Posterior vena cava (tissue), 2 donors: ENCODE measurements at places on chromosomes 4 and X. TPM values are rescaled to one million over a fixed set of nuclear protein-coding genes. Genes with fewer than 3 reads are reported as not detected.

ATP8A1 gene
- total RNA-seq: 11.9 TPM

BGN gene
- 743 TPM for total RNA-seq

CFAP47 gene
- not detected for total RNA-seq

PPA2 gene
- total RNA-seq: 91.3 TPM
